ENCODE measurements at places on chromosomes 4 and X.

- no peaks in the 10 kb centered on the region for H3K36me3 ChIP-seq
- no peaks in the 10 kb centered on the region for H3K4me1 ChIP-seq
- H3K4me3 ChIP-seq = no peak overlapping the region
- DNase-seq = no peak
Observed at GRCh38 chr4:1449475-1449832, 43.2 kb upstream of the NKX1-1 start.

DNA sequence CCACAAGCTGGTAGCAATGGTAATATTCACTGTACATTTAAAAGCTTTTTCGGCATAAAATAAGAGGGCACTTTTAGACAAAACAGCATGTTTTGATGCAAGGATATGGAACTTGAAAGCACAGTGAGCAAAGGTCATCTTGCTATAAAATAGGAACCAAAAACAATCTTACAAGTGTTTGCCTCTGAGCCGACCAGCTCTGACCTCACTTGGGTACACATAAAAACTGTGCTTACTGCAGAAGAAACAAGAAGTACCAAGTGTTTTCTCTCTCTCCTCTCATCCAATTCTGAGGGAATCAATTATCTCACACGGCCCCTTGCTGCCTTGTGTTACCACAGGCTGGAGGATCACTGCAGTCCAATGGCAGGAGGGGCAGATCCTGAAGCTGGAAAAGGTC, 4.8 kb upstream of the IQSEC2 start:
- H3K27me3 ChIP-seq = no peaks in the 10 kb centered on the region
- H3K36me3 ChIP-seq = no peaks in the 10 kb centered on the region
- no peak overlapping the region for H3K27ac ChIP-seq
- H3K4me1 ChIP-seq = peaks cover 29% of the 10 kb centered on the region

DNA sequence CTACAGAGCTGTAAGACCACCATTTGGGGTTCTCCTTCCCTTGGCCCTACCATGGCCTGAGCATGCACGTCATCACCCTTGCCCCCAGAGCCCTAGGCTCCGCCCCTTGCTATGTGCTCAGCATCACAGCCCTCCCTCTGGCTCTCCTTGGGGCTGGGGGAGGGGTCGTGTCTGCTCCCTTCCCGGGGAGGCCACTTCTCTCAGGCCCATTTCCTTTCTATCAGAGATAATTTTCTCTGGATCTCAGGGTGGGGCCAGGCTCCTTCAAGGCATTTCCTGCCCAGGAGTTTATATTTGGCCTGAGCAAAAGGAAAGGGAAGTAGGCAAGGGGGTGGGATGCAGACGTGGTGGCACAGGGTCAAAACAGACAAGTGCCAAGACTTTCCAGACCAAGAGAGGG, 55.9 kb downstream of the STARD8 start:
- no peaks in the 10 kb centered on the region for H3K4me1 ChIP-seq
- H3K27me3 ChIP-seq = no peaks in the 10 kb centered on the region
- no peak for DNase-seq
- H3K27ac ChIP-seq = no peak overlapping the region

DNA sequence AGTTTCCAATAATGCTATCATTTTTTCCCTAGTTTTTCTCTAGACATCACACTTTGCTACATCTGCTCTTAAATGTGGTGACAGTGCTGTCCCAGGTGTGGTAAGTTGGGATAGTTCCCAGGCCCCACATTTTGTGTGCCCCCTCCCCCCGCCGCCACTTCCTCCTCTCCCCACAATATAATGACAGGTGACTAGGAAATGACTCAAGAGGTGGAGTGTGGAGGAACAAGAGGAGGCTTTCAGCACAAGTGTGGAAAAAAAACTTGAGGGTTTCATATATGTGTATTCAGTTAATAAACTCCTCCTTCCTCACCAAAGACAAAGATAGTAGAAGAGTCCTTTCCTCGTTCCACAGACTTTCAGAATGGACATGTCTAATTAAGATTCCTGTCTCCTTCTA, 18.3 kb upstream of the IL21 start:
- H3K27ac ChIP-seq = no peak overlapping the region
- H3K4me1 ChIP-seq = peaks cover 6% of the 10 kb centered on the region
- DNase-seq = no peak
- no peak overlapping the region for H3K4me3 ChIP-seq

All from CD4-positive, alpha-beta T cell (primary cell).